Stimulated activated CD4-positive, alpha-beta T cell treated with anti-CD3 and anti-CD28 coated beads, Interleukin-1b, Interleukin-23, amount 100 ng/mL, for 1 hour (primary cell): ENCODE measurements at places on chromosomes 16 and 17.

DNA sequence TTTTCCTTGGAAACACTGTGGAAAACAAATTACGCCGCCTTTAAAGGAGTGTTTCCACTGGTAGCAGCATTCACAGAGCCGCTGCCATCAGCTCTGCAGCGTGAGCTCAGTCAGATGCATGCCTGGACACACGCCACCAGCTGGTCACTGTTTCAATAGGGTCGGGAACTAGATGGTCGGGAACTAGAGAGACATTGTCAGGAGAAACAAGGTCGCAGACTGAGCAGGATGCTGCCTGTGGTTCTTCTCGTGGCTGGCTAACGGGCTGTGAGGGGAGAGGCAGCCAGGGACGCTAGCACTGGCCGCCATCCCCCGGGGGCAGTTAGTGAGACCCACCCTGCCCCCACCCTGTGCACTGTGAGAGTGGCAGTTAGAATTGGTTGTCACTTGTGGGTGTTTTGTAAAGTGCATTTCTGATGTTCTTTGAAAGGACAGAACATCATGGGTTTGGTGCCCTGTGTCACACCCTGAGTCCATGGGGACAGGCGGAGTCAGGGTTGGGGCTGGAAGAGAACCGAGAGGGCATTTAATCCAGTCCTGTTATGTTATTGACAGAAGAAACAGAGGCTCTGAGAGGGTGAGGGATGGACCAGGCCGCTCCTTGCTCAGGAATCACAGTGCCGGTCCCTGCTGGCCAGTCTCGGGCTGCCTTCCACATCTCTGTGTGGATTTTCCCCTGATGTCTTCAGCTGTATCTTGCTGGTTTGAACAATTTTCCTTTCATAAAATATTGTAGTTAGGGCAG, 86.3 kb downstream of the SPECC1 start:
- DNase-seq, result no peak

DNA sequence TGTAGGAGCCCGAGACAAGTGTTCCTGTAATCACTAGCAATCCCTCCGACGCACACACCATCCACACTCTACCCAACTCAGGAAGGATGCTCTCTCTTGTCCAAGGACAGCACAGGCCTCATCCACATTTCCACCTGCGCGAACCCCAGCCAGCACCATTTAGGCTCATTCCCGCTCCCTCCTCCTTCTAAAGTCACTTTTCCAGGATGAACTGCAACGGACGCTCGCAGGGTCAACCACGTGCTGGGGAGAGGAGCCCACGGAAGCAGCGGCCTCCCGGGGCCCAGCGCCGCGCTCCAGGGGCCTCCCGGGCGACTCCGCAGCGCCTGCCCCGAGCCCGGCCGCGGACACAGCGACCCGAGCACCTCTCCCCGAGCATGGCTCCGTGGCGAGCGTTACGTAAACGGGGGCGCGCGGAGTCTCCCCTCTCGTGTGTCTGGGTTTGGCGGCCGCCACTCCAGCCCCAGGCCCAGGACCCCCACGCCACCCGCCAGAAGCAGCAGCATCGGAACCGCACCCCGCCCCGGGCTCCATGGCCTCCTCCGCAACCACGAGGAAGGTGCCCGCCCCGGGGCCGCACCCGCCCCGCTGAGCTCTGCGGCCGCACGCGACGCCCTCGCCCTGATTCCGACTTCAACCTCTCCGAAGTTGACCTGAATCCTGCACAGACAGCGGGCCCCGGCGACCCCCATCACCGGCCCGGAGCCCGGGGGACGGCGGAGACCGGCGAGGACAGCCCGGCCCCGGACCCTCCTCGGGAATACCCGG, 668 bp downstream of the USP36 start:
- no peak for DNase-seq

GRCh38 chr16:48330189-48330840, 54.9 kb downstream of the SIAH1 start:
- no peak for DNase-seq

- DNase-seq, result no peak
Measured at GRCh38 chr16:49778202-49778930, 77.5 kb downstream of the ZNF423 start.

GRCh38 chr17:77326076-77326591, 185.4 kb downstream of the SEC14L1 start:
- no peak for DNase-seq

GRCh38 chr17:56678249-56679114, 85.0 kb downstream of the NOG start:
- no peak for DNase-seq

DNA sequence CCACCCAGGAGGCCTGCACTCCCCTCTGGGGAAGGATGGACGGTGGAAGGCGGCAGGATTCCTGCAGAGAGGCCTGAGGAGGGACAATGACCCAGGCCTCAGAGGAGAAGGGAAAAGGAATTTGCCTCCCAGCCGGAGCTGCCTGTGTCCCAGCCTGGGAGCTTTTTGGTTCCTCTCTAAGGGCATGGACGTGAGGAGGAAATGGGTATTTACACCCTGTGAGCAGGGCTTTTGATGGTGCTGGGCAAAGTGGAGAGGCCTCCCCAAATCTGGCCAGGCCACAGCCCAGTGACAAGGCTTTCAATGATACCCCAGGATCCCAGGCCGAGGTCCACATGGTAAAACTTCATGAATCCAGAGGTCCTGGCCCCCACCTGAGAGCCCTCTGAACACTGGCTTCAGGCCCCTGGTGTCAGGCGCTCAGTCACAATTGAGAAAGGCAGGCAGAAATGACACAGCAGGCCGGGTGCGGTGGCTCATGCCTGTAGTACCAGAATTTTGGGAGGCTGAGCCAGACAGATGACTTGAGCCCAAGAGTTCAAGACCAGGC, 56.0 kb upstream of the DOC2B start:
- no peak for DNase-seq

- no peak for DNase-seq
Measured at GRCh38 chr16:70250748-70251628, 752 bp downstream of the EXOSC6 start.

GRCh38 chr17:61397086-61397842, 2.4 kb upstream of the TBX2 start:
- DNase-seq, result no peak

DNA sequence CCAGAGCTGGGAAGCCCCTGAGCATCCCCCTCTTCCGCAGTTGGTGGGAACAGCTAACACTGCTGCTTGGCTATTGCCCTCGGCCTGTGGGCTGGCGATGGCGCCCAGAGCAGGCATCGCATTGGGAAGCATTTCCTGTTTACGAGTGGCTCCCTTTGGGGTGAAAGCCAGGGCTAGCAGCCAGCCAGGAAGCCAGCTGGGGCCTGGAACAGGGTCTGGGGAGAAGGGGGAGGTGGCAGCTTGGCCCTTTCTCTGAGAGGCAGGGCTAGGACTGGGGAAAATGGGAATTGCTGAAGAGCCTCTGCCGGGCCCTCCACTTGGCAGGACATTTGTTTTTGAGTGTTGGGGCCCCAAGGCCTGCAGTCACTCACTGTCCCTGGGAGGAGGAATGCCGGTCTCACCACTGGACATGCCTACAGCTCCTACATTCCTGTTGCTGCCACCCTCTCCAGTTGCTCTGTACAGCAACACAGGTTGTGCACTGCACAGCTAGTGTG, 2.4 kb upstream of the MTSS2 start:
- DNase-seq, result no peak

DNA sequence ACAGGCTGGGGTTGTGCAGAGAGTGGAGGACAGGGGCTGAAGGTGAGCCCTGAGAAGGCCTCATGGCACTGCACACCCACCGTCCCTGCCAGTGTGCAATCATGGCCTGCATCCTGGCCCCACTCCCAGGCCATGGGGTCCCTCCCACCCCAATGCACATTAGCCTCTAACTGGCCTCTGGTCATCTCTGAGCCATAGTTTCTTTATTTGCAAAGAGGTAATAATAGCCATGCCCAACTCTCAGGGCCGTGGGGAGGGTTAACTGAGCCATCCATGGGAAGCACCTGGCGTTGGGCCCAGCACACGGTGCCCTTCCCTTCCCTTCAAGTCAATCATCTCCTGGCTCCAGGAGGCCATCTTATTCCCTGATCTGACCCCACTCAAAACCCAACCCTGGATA, 10.8 kb upstream of the ITGA3 start:
- DNase-seq, result no peak

GRCh38 chr17:4229627-4230541, 33.9 kb downstream of the ANKFY1 start:
- no peak for DNase-seq

DNA sequence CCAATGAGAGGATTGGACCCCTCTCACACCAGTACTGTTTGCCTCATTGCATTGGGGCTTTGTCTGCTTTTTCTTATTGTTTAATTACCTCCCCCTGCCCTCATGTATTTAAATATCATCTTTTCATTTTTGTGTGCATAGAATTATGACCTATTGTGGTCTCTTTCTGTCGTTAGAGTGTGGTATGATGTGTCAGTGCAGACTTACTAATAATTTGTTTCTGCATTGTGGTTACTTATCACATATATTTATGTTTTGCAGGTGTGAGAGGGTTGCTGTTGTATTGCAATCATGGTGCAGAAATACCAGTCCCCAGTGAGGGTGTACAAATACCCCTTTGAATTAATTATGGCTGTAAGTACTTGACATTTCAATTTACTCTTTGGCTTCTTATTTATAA, 2.5 kb downstream of the SEC14L1 start:
- DNase-seq, result no peak

- DNase-seq, result no peak
Measured at GRCh38 chr16:89921702-89922476, 1.3 kb upstream of the TUBB3 start.

DNA sequence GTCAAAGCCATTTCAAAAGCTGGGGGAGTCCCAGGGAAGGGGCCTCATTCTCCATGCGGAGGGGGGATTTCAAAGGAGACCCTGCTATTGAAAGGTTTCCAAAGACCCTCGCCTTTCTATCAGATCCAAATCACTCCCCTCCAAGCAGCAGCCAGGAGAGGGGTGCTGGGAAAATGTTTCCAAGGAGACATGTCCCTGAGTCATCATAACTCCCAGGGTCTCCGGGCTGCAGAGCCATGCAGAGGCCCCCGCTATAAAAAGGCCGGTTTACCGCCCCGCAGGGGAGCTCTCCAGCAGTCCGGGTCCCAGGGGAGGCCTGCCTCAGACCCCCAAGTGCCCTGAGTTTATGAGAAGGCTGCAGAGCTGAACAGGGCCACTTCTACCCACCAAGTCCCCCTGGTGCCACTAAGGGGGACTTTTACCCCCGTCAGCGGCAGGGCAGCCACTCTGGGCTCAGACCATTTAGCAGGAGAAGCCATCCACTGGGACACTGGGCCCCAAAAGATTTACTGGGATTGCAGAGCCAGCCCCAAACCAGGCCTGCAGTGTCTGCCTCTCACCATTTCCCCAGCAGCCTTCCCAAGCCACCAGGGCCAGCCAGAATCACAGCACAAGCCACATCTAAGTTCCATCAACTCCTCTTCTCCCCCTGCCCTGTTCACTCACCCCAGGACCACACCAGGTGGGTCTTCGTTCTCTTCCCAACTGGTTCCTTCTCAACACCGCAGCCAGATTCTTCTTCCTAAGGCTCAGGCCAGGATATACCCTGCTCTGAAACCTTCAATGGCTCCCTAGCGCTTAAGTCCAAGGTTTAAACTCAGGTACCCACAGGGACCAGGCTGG, 234.4 kb downstream of the ZNF423 start:
- no peak for DNase-seq

- DNase-seq, result no peak
Measured at GRCh38 chr17:75737133-75737962, 16.1 kb downstream of the ITGB4 start.

DNA sequence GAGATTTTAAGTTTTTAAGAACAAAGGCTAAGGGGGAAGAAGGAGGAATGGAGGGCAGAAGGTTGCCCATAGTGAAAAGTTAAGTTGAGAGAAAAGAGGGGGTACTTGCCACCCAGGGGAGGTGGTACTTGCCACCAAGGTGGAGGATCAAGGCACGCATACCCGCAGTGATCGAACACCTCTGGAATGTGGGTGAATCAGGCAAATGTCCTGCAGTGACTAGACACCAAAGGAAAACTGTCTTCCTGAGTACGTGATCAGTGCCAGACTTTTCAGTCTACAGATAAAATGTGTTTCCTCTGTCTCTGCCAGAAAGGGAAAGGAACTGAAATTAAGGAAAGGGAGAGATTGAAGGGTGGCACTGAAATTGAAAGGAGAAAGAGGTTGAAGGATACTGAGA, 2285.3 kb downstream of the TP53TG3F start:
- DNase-seq, result no peak

DNA sequence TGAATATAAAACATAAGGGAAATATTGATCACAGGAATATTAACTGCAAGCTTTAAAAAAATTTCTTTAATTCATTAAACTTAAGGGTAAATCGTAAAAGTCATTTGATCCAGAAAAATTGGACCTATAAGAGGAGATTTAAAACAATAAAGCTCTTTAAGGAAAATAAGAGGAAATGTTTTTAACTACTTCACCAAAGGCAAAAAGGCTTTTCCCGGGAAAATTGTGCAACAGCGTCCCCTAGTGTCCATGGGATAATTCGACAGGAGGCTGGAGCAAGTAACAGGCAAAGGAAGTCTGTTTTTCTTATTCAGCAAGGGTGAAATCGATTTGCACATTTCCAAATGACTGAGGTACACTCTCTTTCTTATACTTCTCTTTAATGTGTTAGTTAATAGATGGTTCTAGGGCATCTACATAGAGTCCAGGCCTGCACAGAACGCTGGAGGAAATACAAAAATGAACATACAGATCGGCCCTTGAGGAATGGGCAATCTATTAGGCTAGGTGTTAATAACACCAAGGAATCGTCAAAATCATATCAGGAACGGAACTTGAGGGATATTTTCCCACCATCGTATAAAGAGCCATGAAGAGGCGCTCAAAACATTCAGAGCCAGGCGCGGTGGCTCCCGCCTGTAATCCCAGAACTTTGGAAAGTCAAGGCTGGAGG, 61.4 kb downstream of the ZNF18 start:
- DNase-seq, result no peak

DNA sequence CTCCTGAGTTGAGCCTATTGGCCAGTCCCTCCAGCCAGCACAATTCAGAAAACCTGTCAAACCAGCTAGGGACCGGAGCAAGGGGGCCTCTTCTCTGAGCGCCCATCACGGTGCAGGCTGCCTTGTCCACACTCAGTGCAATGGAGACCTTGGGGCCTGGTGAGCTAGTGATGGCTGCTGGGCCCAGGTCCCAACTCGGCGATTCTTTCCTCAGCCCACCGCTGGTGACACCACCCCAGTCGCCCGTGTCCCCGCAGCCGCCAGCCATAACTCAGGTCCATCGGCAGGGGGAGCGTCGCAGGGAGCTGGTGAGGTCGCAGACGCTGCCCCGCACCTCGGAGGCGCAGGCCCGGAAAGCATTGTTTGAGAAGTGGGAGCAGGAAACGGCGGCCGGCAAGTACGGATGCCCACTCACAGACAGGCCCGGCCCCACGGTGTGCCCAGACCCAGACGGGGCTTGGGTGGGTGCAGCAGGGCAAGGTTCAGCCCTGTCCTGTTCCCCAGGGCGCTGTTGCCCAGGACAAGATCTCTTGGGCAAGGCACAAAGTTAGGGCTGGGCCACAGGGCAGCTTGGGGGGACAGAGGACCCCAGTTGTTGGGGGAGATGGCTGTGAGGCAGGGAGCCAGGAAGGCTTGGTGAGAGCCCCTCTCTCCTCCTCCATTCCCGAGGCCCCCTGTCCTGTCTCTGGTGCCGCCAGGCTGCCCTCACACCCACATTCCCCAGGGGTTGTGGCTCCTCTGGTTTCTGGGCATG, 10.8 kb downstream of the SMTNL2 start:
- DNase-seq, result no peak
